NCI-H510A treated with DMSO at 0.1 percent for 48 hours (cell line): ENCODE measurements at places on chromosomes 6 and 20.

GRCh38 chr6:147218797-147219196 is 14.6 kb downstream of the STXBP5 start:
- no peak for DNase-seq

- DNase-seq = no peak
These were observed 114.5 kb upstream of the SCGN start for GRCh38 chr6:25537349-25538018.

GRCh38 chr6:84066536-84066935 is 33.0 kb downstream of the MRAP2 start:
- no peak for DNase-seq

GRCh38 chr6:132459605-132459952 is 53.3 kb downstream of the STX7 start:
- DNase-seq = no peak

DNA sequence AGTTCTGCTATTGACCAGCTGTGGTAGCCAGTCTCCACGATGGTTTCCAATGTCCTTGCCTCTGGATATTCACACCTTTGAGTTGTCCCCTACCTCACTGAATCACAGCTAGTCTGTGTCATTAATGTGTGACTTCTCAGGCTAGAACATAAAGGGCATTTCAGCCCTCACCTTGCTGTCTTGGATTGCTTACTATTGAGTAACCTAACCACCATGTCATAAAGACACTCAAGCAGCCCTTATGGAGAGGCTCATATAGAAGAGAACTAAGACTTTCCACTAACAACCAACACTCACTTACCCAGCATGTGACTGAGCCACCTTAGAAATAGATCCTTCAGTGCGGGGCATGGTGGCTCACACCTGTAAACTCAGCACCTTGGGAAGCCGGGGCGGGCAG is 19.1 kb upstream of the ABCC10 start:
- no peak for DNase-seq

DNA sequence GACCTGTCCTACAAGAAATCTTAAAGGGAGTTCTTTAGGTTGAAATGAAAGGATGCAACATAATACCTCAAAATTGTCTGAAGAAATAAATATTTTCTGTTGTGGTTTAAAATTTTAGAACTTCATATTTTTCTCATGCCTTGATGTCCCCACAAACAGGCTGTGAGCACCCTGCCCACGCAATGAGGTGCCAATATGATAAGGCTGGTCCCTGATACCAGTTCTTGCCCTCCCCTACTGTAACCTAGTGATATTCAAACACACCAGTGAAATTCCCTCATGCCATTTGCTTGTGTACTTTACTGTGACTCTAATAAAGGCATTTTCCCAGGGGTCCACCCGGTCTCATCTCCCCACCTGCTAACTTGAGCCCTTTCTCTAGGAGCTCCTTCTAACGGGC is 67.3 kb upstream of the SIRPG start:
- DNase-seq = no peak

DNA sequence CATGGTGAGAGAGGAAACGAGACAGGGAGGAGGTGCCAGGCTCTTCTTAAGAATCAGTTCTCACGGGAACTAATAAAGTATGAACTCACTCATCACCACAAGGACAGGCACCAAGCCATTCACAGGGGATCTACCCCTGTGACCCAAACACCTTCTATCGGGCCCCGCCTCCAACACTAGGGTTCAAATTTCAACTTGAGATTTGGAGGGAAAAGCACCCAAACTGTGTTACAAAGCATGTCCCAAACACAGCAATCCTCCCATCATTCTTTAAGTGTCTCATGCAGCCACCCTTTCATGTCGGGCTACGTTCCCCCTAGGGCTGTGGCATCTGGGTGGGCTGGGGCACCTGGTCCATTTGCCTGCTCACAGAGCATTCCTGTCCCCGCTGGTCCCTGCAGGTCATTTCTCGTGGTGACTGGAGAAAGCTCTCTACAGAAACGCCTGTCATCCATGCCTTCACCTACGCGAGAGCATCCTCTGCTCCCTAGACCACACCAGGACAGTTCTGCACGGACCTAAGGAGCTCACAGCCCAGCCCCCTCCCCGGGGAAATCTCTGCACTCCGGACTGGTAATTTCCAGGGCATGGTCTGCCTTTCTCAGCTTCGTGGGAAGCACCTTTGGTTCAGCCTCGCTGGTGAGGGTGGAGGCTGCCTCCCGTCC is 79.6 kb downstream of the TTLL2 start:
- no peak for DNase-seq

GRCh38 chr20:48926821-48927220 is 5.3 kb downstream of the ARFGEF2 start:
- no peak for DNase-seq

- peak; percentile 83 for DNase-seq
These were observed 24.8 kb downstream of the C6orf15 start for GRCh38 chr6:31087494-31088089.

DNA sequence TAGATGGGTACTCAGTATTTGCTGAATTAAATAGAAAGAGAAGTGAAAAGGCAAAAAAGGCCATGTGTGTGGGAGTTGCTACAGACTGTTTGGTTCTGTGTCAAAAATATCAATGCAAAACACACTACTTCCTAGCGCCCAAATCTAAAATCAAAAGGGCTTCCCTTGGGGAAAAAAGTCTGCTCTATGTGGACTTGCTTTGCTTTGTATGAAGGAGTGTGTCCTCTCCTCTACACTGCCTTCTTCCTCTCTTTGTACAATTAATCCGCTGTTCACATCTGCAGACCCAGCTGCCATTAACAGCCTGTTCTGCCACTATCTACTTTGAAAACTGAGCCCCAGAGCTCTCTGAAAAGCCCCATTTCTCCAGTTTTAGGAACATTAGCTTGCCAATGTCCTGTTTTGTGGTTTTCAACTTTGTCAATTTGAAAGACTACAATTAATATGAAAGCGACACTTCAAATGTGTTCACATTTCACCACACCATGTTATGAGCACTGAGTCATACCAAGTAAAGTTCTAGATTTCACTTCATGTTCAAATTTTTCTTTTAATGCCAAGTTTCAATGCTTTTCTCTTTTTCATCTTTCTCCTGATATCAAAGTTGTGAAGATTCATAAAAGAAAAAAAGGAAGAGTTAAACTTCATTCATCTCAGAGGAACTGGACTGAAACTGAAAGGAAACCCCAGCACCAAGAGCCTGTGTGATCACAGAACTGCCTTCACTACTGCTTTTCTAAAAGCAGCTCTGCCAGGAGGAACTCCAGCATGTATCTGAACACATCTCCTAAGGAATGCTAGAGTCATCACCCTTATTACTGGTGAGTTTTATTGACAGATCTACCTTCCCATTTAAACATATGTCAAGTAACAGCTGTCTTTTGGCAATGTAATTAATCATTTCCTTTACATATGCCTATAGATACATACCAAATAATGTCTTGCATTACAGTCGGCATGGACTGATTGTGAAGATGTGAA is 102.6 kb downstream of the KIF13A start:
- DNase-seq = no peak

DNA sequence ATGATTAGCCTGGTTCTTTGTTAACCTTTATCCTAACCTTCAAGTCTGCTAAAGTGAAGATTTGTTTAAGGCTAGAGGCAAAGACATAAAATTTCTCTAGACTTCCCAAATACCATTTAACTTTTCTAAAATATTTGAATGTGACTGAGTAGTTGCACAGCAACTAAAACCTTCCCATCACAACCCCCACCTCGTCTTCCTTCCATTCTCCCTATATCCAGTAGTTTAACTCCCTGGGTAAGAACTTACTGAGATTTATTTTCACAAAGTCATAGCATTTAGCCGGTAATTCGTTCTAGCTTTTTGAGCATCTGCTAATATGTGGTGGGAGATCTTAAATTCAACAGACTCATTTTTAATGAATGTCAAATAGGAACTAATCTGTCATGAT is 87.9 kb upstream of the AKIRIN2 start:
- no peak for DNase-seq

DNA sequence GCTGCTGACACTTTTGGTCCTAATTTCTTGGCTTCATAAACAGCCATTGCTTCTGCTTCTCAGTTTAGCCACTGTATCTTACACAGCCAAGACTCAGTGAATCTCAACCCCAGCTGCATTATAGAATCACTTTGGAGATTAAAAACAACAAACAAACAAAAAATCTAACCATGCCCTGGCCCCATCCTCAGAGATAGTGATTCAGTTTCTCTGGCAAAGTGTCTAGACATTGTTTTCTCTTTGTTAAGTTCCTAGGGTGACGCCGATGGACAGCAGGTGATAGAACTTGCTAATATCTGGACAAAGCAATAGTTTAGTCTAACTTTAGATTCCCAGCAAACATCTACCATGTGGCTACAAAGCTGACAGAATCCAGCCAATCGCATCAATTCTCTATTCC is 2.9 kb downstream of the ADGRF5 start:
- DNase-seq = no peak

GRCh38 chr6:166582258-166582657 is 4.2 kb downstream of the RAMACL start:
- no peak for DNase-seq

- no peak for DNase-seq
These were observed 464.3 kb upstream of the BTBD3 start for GRCh38 chr20:11453430-11453829.

DNA sequence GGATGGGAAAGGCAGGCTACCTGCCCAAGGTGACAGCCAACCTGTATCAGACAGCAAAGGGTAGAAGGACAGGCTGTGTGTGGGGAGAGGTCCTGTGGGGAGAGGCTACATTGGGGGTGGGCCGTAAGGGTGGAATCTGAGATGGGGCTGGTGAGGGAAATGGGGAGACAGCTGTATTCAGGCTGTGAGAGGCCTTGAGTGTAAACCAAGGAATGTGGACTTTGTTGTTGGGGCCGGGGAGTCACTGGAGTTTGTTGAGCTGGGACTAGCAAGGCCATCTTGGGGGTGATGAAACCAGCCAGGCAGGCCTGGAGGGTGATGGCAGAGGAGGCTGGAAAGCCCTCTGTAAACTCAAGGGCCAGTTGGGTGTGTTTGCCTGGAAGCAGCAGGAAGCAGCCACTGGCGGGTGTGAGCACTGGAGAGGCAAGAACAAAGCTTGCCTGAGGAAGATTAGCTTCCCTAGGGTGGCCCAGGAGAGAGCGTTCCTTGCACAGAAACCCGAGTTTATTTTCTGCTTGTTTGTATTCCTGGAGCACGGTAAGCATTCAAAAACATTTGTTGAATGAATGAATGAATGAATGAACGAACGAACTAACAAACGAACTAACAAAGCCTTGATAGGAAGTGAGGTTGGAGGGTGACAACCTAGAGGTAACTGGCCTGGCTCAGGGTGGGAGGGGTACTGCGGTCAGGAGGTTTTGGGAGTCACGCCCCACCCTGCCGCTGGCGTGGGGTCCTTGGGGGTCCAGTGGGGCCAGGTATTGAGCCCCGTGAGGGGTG is 18.9 kb downstream of the TTBK1 start:
- peak; percentile 12 for DNase-seq

- no peak for DNase-seq
These were observed 161.2 kb downstream of the VEGFA start for GRCh38 chr6:43931201-43931600.
